ENCODE measurements at places on chromosomes 4 and X.

GRCh38 chr4:153634738-153635353, 49.2 kb upstream of the TLR2 start:
- DNase-seq: peak; percentile 29

DNA sequence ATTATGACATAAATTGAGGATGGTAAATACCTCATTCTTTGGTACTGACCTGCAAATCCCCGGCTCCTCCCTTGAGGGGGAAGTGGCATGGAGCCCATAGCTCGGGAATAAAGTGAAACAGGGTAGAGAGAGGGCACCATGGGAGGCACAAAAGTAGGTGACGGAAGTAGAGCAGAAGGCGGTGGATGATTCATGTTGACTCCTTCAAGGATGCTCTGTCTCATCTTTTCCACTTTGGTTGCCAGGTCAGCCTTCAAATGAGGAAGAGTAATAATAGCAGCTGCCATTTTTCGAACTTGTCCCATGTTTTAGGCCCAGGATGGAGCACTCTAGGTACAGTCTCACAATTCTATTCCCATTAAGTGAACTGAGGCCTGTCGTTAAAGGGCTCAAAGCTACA, 41.4 kb upstream of the PHF8 start:
- DNase-seq: no peak

DNA sequence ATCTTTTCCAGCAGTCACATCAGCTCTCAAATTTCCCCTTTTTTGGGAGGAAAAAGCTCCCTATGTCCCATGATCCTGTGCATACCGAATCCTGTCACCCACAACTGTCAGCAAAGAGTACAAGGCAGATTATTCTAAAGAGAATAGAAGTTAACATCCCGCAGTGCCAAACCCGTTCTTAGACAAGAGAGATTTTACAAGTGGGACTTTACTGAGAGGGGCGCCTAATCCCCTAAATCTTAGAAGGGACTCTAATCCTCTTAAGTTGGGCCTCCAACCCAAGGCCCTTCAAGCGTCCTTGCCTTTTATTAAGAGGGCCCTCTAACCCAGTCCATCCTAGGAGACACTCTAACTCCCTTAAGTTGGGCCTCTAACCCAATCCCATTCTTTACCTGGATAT, 193.9 kb downstream of the CPXCR1 start:
- no peak for DNase-seq

DNA sequence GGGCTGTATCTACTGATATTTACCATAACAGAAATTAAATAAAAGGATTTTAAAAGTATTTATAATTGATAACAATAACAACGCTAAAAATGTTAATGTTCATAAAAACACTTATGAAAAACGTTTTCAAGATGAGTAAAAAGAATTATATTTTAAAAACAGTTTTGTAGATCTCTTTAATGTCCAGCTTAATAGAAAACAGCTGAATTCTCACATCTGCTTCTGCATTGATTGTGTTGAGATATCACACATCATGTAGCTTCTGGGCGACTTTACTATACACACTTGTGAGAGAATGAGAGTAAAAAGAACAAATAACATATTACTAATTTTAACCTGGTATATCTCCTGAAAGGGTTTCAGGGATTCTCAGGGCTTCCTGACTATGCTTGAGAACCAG, 83.6 kb downstream of the NCAPG start:
- no peak for DNase-seq

GRCh38 chr4:73244945-73245601, 13.5 kb downstream of the ANKRD17 start:
- DNase-seq: no peak

GRCh38 chr4:84966382-84967242, at the start of gene WDFY3:
TSS of gene WDFY3 (minus strand) at chr4:84966690. CDS start at chr4:84860591, 106,099 bp downstream.
- peak; percentile 71 for DNase-seq

DNA sequence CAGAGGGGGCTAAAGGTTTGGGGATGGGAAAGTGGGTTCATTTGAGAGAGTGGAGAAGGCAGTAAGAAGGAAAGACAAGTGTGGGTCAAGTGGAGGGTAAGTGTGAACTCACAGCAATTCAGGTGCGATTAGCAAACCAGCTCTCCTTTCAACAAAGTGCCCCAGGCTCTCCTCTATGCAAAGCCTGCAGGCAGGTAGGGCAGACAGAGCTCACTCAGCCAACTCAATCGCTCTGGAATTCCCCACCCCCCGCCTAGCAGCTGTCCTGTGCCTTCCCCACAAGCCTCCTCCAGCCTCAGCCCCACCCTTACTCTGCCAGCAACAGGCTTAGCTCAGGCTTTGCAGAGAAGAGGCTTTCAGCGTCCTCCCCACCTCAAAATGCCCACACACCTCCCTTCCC, 14.8 kb upstream of the MAMLD1 start:
- DNase-seq: peak; percentile 12

- no peak for DNase-seq
Measured at GRCh38 chr4:71237641-71238040, 101.2 kb upstream of the SLC4A4 start.

DNA sequence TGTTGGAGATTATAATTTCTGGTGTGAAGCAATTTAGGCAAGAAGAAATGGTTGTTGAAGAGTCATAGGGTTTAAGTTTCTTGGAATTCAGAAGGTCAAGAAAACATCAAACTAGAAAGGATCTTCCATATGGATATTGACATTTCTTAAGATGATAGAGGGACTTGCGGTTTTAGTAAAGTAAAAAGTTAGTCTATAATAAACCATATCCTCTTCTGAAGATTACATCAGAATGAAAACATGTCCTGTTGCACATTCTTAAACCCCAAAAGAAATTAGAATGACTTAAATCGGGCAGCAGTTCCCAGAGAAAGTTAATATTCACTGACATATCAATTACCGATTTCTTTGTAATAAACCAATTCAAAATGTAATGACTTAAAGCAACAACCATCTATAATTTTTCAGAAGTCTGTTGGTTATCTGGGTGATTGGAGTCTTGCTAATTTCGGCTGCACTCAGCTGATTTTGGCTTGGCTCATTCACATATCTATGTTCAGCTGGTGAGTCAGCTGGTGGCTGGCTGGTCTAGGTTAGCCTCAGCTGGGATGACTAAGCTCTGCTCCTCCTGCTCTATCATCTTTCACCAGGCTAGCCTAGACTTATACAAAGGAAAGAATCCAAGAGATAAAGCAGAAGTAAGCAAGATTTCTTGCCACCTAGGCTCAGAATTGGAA, 24.4 kb upstream of the DYNLT3 start:
- DNase-seq: no peak

DNA sequence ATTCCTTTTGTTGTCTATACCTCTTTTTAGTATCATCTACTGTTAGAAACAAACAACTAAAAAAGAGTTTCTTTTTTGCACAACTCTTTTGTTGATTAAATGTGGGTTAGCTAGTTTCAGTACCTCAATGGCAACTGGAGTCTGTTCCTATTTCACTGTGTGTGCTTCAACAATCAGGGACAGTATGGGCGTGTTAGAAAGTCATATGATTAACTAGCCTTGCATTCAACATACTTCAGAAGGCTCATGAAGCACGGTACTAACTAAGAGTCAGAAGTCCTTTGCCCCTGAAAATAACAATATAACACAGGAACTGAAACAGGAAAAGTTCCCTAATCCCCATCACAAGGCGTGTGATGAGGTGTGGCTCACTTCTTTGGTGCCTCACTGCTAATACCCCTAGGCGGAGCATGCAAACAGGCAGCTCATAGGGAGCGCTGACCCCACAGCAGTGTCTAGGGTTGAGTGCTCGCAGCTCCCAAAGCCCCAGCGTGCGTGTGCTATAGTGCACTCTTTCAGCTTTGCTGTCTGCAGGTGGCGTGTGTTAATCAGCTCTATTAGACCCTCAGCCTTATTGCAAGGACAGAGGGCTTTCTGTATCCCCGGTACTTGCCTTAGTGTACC, 203.1 kb upstream of the NDST3 start:
- DNase-seq: no peak

DNA sequence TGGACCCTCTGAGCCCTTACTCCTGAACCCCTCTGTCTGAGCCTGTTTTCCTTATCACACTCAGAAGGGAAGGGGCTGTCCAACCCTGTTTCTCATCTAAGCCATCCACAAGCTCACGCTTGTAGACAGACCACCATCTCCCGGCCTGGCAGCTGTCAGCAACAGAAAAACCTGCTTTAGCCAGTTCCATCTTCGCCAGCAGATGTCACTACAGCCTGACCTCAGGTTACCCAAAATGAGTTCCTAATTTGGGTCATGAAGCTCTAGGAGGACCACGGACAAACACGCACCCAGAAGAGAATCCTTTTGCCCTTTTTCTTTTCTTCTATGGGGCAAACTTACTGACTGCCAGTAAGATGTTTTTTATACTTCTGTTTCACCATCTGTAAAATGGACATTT, 445.4 kb downstream of the BCOR start:
- no peak for DNase-seq

DNA sequence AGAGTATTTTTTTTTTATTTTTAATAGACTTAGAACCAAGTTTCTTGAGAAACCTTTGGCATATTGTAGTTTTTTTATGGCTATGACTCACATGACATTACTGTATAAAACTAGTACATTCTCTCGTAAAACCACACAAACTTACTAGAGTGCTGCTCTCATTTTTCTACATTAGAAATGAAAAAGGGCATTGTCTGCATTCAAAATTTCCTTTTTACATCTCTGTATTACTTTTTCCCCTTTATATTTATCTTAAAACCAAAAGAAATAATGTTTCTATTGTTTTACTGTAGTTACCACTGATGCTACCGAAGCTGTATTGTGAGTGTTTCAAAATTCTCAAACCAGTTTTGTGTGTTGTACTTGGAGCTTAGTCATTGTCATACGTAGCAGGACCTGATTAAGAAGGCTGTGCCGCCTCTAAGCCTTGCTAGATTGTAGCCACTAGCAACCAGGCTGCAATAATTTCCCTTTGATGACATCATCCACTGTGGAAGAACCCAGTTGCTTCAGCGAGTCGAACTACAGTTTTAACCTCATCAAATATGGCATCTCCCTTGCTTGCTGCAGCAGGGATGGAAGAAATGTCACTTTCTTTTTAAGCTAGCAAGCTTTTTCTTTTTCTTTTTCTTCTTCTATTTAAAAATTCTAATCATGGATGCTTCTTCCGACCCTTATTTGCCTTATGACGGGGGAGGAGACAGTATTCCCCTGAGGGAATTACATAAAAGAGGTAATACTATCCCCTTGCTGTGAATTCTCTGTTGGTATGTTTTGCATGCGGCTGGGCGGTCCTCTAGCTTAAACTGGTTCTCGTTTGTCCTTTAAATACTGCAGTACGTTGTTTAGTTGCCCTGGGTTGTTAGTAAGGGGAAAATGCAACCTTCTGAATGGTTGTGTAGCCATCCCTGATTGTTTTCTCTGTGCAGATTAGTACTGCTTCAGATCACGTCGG, 39.6 kb downstream of the CLCN3 start:
- DNase-seq: peak; percentile 90

GRCh38 chr4:64889906-64890610, 480.8 kb upstream of the TECRL start:
- no peak for DNase-seq

DNA sequence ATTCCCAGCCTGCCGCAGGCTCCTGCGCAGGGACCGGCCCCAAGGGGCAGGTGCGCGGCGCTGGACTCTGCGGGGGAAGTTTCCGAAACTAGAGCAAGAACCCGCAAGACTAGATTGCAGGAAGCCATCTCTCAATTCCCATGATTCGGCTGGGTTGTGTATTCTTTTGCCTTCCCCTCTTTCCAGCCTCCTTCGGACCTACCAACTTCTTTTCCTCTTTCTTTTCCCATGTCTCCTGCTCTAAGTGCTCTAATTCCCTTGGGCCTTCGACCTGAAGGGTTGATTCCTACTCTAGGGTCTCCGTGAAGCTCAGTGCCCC, 645 bp upstream of the OPHN1 start:
- no peak for DNase-seq

DNA sequence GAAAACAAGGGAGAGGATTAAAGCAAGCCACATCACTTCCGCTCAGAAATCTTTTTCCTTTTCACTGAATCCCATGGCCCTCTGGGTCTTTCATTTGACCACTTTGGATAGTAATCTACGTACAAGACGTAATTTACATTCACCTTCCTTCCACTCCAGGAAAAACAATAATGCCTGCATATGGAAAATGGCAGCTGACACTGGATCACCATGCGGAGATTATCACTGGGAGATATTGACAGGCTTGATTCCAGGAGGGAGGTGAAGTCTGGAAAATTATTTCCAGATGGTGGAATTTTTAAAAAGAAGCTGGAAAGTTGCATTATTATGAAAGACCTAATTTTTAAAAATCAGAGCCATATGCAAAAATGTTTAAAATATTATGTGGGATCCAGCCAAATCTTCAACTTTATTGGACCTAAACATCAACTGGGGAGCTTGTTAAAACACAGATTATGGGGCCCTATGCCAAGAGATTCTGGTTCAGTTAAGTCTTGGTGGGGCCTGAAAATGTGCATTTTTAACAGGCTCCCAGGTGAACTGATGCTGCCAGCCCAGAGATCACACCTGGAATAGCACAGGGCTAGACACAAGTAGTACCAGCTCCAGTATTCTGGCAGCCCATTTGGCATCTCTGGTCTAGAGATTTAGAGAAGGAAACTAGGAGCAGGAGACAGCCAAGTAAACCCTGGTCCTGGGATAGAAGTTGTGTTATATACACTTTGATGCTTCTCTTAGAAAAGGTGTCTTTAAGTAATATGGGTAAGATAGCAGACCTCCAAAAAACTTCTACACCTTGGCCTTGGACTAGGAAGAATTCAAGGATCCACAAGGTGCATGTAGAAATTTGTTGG, 290.3 kb upstream of the LDB2 start:
- no peak for DNase-seq

DNA sequence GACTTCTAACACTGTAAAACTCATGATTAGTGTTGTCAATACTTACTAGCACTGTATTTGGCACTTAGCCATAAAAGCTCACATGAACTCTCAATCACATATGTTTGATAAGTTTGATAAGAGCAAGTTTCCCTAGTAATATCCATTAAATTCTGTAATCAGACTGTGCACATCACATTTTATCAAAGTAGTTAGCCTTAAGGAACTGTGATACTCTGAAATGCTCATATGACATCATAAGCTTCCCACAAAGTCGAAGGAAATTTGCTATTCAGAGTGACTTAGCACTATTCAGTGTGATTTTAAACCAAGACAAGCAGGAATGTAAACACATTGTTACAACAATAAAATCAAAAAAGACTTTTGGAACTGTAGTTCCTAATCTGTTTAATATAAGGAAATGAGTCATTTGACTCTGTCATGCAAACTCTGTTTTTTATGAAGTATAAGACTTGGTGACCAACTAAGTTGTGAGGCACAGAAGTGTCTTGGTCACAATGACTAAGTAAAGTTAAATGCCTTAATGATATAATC, 6.7 kb downstream of the SLC7A11 start:
- no peak for DNase-seq

DNA sequence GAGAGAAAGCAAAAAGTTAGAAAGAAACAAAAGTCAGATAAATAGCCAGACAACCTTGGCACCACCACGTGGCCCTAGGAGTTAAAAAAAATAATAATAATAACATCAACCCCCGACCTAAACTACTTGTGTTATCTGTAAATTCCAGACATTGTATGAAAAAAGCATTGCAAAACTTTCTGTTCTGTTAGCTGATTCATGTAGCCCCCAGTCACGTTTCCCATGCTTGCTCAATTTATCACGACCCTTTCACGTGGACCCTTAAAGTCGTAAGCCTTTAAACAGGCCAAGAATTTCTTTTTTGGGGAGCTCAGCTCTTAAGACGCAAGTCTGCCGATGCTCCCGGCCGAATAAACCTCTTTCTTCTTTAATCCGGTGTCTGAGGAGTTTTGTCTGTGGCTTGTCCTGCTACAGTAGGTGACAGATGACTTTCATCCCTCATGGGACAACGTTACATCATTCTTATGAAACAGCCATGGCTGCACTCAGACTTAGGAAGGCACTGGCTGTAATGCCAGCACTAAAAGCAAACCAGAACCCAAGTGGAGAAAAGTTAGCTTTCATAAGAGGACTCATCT, 520 bp downstream of the ACOX3 start:
- peak; percentile 38 for DNase-seq

Measured in NCI-H2227 treated with DMSO at 0.1 percent for 48 hours (cell line).